ENCODE measurements at places on chromosomes 5 and 9.

- no peak for DNase-seq
Measured at GRCh38 chr5:33340195-33340594, 100.6 kb upstream of the TARS1 start.

DNA sequence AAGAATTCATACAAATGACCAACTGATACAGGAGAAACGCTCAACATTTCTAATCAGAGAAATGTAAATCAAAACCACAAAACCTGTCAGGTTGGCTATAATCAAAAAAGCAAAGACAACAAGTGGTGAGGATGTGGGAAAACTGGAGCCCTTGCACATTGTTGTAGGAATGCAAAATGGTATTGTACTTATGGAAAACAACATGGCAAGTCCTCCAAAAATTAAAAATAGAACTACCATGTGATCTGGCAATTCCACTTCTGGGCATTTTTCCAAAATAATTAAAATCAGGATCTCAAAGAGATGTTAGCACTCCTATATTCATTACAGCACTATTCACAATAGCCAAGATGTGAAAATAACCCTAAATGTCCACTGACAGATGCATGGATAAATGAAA, 76.1 kb downstream of the FNIP1 start:
- no peak for DNase-seq

GRCh38 chr9:128820665-128821583, 2.6 kb downstream of the ENDOG start:
- DNase-seq, result no peak

- DNase-seq, result no peak
Measured at GRCh38 chr5:96577909-96578308, 84.3 kb upstream of the CAST start.

- DNase-seq, result no peak
Measured at GRCh38 chr5:151153300-151153699, 4.3 kb downstream of the ANXA6 start.

DNA sequence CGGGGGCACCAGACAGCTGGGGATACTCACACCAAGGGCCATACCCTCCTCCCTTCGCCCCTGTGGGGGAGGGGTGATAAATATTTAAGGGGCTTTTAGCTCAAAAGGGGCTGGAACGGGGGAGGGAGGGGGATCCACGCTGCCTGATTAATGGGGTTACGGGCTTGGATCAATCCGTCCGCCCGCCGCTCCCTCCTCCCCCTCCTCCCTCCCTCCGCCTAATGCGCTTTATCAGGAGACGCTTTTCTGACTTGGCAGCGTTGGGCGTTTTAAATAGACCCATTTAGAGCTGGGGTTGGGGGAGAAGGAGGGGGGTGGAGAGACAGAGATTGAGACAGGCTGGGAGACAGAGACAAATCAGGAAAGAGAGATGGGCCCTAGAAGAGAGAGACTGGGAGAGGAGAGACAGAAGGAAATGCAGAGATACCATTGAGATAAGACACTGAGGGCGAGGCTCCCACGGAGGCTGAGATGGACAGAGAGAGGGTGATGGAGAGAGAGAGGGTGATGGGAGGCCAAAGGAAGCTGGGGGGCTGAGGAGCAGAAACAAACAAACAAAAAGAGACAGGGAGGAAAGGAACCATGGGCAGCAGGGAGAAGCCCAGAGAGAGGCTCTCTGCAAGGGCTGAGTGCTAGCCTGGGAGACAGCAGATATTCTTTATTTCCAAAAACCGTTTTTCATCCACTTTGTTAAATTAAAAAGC, 10.3 kb downstream of the CNTFR start:
- DNase-seq, result peak; percentile 62

DNA sequence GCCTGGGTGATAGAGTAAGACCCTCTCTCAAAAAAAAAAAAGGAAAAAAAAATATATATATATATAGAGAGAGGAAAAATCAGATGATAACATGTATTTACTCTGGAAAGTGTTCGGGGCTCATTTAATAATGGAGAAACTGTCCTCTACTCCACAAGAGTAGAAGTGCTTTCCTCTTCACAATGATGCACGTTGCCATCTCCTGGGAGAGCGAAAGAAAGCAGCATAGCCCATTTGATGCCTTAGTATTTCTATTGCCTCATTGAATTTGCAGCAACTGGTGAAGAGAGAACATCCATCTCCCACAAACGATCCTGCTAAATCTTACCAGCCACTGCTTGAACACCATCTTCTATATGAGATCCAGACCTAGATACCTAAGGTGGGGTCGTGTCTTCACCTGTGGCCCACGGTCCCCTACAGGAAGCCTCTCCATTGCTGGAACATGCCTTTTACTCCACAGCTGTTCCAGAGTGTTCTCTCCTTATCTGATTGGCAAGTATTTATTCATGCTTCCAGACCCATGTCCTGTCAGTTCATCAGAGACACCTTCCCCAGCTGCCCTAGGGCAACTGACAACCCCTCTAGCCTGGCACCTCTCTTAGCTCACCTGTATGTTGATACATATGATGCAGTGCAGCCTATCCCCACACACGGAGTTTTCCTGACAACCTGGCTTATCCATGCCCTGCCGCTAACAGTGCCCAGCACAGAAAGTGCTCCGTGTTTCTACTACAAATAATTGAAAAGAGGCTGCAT, 115.3 kb downstream of the MARCHF11 start:
- no peak for DNase-seq

DNA sequence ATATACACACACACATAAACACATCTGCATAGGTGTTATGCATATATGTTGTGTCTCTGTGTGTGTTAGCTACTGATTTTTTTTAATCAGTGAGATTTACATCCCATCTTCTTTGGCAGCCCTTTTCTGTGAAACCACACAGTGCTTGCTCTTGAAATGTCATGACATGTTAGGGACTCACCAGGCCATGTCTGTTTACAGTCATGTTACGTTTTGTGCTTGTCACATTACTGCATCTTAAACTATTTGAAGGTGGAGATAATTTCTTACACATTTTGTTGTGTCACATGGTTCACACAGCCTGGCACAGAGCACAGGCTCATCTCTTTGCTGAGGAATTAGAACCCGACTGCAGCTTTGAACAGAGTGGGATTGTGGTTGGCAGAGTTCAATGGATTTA, 364.4 kb upstream of the RIOK2 start:
- DNase-seq, result no peak

- DNase-seq, result no peak
Measured at GRCh38 chr5:168585119-168585856, 6.1 kb upstream of the PANK3 start.

GRCh38 chr5:115354246-115354645, 57.8 kb upstream of the CCDC112 start:
- DNase-seq, result no peak

GRCh38 chr9:81825846-81826516, 102.2 kb upstream of the SPATA31D4 start:
- no peak for DNase-seq

DNA sequence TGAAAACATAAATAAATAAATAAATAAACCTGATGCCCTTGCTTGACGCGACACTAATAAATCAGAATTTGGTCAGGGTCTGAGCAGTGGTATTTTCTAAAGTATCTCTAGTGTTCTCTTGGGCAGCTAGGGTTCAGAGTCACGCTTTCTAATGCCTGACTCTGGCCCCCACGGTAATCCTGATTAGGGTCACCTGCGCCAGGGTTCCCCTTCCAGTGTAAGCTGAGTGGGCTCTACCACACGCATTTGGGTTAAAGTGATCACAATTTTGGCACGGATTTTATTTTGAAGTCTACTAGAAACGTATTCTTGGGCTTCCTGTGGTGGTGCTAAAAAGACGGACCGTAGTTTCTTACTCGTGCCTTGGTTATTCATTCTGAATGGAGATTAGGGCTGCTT, 651 bp downstream of the TTC1 start:
- no peak for DNase-seq

GRCh38 chr5:95439801-95440493, 48.8 kb downstream of the FAM81B start:
- no peak for DNase-seq

All from D721Med (cell line).